ENCODE measurements at places on chromosomes 2 and 18.

DNA sequence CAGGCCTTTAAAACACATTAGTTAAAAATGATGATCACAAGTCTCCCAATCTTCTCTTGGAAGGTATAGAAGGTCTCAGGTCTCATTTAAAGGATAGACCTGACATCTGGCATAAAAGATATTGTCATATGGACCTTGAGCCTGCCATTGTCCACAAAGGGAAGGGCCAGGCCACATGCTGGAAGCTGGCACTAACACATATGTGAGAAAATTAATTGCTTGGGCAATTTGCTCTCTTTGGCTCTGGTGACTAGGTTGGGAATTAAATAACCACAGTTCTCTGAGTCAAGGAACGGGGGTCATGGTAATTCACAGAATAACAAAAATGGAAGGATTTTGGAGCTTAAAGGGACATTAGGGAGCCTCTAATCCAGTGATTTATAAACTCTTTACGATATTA lies 727.3 kb downstream of the BCL11A start:
- no peak for DNase-seq

DNA sequence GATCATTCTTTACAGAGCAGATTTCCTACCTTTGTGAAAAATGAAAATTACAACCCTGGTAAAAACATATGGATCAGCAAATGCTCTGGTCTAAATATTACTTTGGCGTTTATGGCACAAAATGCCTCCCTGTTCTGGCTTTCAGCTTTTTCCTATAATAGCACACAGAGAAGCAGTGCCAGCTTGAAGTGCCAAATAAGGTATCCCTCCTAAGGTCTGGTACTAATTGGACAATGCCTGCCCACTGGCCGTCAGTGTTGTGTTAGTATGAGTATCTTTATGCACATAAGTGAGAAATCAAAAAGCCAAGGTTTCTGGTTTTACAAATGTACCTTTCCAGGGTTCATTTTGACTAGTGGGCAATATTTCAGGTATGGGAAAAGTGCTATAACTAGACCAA lies 1293.7 kb upstream of the FAM98A start:
- DNase-seq = no peak

DNA sequence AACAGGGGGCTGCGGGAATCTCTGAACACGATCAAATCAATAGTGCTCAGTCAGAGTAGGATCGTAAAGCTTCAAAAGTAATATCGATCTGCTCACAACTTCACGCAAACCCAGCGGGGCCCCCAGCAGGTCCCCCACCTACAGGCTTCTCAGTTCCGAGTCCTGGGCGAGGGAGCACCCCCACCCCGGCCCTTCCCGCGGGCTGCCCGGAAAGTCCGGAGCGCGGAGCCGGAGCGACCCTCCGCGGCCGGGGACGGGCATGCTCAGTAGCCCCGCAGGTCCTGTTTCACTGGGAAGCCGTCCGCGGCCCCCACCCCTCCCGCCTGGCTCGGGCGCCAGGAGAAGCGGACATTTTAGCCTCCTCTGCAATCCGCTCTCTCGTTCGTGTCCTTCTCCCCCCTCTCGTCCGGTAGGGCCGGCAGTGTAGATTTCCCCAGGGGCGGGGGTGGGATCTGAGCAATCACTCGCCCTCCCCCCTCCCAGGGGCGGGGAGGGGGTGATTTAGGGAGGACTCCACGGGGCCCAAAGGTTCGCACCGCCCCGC lies 3.3 kb upstream of the SPRED2 start:
- peak; percentile 58 for DNase-seq

GRCh38 chr2:160111951-160112798 lies 49.8 kb upstream of the PLA2R1 start:
- DNase-seq = no peak

DNA sequence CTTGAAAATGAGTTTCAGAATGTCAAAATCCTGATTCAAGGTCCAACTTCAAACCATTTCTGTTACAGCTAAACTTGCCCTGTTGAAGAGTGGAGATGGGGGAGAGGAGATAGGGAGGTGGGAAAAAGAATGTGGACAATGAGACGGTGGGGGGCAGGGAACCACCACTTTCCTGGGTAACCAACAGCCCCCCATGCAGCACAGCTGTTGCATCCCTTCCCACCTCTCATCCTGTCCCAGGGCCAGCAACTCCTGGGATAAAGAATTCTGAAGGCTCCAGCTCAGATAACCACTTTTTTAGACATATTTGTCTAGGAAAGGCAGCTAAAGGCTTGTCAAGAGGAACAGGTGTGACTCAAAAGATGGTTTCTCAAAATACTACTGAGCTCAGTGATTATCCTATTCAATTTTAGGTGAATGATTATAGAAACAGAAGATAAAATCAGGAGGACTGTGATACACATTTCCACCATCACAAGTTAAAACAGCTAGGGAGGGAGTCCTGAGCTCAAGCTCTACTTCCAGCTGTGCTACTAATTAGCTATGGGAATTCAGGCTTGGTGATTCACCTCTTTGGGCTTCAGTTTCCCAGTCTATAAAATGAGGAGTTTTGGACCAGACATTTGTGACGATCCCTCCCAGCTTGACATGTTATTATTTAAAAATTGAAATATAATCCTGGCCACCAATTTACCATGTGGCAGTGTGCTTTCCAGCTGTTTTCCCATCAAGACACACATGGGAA lies 36.3 kb downstream of the HDHD2 start:
- no peak for DNase-seq

- DNase-seq = no peak
These were observed 11.1 kb downstream of the WDR43 start for GRCh38 chr2:28905533-28905932.

DNA sequence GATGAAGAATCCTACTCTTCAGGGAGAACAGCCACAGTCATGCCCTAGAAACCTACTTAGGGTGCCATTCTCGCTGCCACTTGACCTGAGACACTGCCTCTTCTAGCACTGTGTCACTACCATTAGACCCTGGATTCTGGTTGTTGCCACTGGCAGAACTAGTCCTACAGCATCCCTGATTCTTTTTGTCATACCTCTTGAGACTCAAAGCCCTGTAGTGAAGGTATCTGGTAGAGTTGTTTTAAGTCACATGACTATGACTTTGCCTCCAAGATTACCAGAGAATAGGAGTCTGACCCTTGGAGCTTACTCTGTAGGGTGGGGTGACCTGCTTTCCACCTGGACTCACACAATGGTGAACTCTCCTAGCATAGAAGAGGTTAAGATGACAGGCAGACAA lies 296.7 kb downstream of the TNS1 start:
- DNase-seq = no peak

DNA sequence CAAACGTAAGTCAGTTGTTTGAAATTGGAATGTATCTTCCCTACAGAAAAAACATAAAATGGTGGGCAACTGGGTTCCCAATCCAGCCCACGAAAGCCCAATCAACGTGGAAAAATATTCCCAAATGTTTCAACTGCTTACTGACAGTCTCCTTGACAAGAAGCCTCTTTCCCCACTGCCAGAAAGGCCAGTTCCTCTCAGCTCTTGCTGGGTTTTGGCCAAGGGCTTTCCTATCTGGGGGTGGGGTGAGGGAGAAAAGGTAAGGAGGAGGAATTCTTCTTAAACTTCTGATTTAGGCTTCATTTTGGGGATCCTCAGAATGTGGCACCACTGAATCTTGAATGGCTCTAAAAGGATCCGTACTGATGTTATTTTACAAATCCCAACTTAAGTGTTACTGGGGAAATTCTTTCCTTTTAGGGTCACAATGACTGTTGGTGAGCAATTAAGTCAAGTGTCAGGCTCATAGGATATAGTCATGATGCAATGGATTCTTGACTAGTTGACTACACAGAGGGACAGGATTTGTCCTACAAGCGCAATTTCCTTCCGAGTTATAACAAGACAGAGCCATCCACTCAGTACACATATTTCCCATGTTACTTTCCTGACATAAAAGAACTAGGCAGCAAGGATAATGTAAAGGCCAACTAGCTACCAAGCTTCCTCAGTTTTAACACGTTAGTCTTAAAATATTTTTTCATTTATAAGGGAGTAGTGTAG lies 73.6 kb downstream of the SPRED2 start:
- DNase-seq = no peak

DNA sequence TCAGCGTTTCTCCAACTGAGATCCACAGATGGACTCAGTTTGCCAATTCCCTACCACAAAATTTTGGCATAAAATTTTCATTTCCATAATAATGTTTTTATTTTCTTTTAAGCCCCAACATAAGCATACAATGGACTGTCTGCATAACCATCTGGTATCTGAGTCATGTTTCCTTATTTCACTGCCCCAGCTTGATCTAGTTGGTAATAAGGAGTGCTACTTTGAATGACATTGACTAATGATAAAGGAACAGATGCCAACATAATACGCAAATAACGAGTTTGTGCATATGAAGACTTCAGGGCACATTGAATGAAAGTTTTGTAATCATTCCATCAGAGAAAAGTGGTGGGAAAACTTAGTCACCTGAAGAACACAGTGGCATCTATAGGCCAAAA lies 8.8 kb upstream of the MBD2 start:
- no peak for DNase-seq
